ENCODE measurements at places on chromosomes 16 and 17.

GRCh38 chr17:2869604-2870003 is 73.4 kb downstream of the RAP1GAP2 start:
- no peak for DNase-seq

DNA sequence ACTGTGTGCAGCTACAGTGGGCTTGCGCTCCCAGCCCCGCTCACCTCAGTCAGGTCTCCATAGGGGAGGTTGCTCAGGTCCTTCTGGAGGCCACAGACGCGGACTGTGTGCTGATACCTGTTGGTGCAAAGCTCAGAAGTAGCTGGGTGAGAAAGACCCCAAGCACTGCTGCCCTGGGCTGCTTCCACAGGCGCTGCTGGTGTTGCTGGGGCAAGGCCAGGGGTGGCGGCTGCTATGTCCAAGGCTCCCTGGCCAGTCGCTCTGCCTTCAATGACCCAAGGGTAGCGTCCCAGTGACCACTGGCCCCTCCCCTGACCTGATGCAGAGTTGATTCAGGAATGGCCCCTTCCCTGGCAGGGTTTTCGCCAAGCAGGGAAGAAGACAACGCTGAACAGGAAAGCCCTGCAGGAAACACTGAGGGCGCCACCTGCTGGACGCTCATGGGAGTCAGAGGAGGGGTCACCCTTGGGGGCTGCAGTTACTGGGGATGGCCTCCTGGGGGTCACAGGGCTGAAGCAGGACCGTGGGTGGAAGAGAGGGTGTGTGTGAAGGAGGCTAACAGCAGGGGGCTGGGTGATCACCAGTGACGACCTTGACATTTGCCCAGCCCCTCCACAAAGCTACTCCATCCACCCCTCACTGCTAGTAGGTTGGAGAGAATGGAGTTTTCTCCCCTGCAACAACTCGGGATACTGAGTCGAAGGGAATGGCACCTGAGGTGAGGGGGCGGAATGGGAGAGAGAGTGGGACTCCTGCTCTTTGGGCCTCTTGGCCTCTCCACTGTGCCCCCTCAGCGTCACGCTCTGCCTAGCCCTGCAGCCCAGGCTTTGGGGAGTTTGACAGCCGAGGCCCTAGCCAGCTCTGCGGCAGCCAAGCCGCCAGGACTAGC is 38.3 kb downstream of the ABCC12 start:
- peak; percentile 3 for DNase-seq

- no peak for DNase-seq
Measured at GRCh38 chr17:28443901-28444638, 29.4 kb upstream of the SLC13A2 start.

DNA sequence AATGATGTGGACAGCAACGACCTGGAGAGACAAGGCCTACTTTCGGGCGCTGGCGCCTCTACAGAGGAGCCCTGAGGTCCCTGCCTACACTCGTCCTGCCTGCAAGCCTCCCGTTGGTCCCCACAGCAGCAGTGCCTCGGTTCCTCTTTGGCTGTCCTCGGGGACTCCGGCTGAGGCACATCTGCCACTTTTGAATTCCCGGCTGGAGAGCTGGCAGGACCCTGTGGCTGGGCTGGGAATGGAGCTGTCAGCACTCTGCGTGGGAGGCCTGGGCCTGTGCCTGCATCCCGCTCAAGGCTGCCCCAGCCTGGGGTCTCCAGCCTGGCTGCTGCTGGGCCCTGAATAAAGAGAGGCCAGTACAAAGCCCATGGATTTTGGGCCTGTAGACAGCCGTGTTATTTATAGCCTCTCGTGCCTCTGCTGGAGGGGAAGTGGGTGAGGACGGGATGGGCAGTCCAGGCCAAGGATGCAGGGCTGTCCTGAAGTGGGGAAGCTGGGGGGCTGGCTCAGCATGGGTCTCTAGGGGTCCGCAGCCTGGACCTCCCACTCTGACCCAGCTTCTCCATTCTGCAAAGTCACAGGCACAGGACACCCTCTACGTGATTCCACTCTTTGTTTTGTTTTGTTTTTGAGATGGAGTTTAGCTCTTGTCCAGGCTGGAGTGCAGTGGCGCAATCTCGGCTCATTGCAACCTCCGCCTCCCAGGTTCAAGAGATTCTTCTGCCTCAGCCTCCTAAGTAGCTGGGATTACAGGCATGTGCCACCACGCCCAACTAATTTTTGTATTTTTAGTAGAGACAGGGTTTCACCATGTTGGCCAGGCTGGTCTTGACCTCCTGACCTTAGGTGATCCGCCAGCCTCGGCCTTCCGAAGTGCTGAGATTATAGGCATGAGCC is 10.6 kb upstream of the SPNS2 start:
- DNase-seq = no peak

DNA sequence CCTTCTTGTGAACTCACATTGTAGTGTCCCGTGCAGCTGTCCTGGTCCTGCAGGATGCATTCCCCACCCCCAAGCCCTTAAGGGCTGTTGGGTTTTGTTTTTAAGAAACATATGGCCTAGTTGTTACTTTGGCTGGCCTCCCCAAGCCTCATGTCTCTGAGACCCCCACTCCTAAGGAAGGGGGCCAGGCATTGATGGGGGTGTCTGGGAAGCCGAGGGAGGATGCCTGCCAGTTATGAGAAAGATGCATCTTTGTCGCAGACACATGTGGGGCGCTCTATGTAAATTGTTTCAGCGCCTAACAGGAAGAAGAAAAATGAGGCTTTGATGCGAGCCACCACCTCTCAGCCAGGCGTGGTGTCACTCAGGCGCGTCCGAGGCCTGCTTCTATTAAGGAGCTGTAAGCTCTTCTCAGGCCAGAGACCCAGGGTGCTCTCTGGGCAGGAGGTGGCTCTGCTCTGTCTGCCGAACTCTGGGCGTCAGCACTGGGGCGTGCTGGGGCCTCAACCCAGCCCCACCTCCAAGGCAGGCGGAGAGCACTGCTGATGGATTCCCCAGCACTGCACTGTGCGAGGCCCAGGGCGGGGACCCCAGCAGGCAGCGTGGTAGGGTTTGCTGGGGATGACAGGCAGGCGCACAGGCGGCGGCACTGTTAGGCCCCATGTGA is 70.6 kb downstream of the SREBF1 start:
- no peak for DNase-seq

DNA sequence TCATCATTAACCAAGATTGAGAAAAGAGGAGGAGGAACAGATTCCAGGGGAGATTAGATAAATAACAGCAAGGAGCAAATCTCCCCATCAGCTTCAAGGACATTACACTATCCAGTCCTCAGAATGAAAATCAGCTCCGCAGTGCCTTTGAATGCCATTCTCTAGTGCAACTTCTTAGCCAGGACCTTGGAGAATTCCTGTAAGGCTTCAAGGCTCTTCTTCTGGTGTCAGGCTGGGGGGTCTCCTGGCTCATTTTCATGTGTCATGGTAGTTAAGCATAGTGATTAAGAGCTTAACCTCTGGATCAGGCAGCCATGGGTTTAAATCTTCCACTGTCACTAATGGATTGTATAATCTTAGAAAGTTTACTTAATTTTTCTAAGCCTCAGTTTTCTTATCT is 137.3 kb upstream of the CCL2 start:
- DNase-seq = no peak

DNA sequence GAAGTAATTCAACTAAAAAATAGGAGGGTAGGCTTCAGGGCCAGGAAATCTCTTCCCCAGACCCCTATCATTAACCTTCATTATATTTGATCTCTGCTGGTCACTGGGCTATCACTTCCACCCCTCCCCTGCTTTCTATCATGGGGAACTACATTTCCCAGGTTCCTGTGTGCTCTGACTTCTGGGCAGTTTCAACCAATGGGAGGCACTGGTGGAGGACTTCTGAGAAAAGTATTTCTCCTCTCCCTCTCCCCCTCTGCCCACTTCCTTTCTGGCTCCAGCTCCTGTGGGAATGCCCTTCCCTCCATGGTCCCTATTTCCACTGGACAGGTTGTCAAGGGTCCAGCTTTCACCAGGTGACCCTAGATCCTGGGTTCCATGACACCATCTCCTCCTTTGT is 364.4 kb downstream of the C16orf95 start:
- no peak for DNase-seq

- no peak for DNase-seq
Measured at GRCh38 chr16:58507195-58507962, 7.4 kb downstream of the NDRG4 start.

GRCh38 chr17:28384281-28385036 is 13.0 kb downstream of the SARM1 start:
- DNase-seq = peak; percentile 40

All from activated CD8-positive, alpha-beta memory T cell treated with anti-CD3 and anti-CD28 coated beads for 1 hour (primary cell).